Cardiac fibroblast (primary cell): ENCODE measurements at places on chromosomes 5 and 9.

DNA sequence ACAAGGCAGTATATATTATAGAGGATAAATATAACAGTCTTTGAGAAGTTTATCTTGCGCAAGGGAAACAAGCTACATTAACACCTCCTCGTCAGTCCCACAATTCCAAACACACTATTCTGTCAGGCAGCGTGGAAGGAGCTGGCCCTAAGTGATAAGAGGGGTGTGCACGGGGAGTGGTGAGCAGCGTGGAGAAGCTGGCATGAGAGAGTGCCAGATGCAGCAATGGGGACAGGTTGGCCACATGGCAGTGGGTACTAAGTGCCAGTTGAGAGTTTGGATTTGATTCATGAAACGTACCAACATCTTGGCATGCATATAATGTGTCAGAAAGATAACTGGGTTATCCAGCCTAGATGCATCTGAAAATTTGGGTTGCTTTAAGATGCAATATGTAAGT is 460.2 kb downstream of the ICE1 start:
- no peak for DNase-seq

GRCh38 chr5:86865256-86865785 is 247.6 kb downstream of the COX7C start:
- no peak for DNase-seq

DNA sequence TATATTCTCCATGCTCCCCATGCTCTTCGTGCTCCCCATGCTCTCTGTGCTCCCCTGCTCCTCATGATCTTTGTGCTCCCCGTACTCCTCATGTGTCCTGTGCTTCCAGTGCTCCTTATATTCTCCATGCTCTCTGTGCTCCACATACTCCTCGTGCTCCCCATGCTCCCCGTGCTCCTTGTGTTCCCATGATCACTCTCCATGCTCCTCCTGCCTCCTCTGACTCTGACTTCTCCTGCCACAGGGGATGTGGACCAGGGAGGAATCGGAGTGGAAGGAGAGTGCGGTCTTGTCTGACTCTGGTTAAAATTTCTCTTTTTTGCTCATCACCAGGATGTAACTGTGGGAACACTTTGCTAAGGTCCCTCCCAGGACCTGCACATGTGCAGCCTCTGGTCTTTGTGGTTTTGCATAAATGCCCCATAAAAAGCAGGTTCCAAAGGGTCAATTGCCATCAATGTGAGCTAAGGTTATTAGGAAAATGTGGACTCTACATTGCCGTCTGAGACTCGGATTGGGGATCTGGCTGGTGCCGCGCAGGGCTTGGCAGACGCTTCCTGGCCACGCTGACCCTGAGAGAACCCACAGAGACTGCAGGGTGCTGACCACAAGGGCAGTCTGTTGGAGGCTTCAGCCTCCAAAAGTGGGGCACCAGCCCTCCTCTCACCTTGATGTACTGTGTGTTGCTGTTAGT is 52.5 kb downstream of the TRIP13 start:
- DNase-seq: no peak

- no peak for DNase-seq
Observed at GRCh38 chr5:121313886-121314285, 537.8 kb upstream of the FTMT start.

DNA sequence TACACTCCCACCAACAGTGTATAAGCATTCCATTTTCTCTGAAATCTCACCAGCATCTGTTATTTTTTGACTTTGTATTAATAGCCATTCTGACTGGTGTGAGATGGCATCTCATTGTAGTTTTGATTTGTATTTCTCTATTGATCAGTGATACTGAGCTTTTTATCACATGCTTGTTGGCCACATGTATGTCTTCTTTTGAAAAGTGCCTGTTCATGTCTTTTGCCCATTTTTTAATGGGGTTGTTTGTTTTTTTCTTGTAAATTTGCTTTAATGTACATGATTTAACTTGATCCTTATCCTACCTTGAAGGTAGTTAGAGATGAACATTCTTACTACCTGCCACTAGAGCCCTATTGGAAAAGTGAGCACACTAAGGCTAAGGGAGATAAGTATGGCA is 151.2 kb upstream of the KIF2A start:
- DNase-seq: no peak

DNA sequence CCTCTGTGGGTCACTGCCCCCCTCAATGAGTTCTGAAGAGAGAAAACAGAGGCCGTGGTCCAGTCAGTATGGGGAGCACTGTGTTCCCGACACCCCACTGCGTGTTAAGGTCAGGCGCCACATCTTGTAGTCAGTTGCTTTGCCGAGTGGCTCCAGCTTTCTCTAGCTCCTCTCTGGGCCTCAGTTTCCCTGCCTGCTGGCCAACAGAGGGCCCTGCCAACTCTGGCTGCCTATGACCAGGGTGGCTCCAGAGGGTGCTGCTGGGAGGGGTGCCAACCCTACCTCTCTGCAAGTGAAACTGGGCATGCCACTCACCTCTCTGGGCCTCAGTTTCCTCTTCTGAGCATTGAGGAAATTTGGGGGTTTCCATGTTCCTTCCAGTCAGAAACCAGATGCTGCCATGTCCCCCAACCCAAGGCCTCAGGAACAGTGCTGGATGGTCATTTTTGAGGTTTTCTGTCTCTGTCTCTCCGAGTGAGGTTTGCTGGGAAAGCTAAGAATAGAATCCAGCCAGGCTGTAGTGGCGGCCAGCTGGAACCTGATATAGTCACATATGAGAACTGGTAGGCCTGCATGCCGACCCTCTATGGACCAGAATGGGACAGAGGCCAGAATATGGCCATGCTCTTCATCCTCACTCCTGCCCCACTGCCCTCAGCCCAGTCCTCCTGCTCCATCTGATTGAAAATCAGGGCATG is 132.1 kb downstream of the PHF2 start:
- DNase-seq: no peak
